Epithelial cell of proximal tubule (primary cell): ENCODE measurements at places on chromosomes 11 and 22. TPM values are rescaled to one million over a fixed set of nuclear protein-coding genes. Genes with fewer than 3 reads are reported as not detected.

Gene C11orf52
- 4.0 and 5.0 TPM in 2 replicates for total RNA-seq

Gene HYOU1
- 115 and 135 TPM in 2 replicates for total RNA-seq

Gene KCNK7
- 0.17 TPM in 1 of 2 replicates, not detected in the other for total RNA-seq

Gene UCP3
- 0.06 and 0.22 TPM in 2 replicates for total RNA-seq

Gene KRTAP5-2
- not detected in 2 replicates for total RNA-seq

Gene FZD4
- total RNA-seq: 3.2 and 4.7 TPM in 2 replicates

Gene PIH1D2
- 0.12 and 0.36 TPM in 2 replicates for total RNA-seq

Gene FLRT1
- total RNA-seq: not detected in 2 replicates

GRCh38 chr11:20112291-20113148 is 47.8 kb downstream of the DBX1 start:
- DNase-seq: peak; percentile 93

DNA sequence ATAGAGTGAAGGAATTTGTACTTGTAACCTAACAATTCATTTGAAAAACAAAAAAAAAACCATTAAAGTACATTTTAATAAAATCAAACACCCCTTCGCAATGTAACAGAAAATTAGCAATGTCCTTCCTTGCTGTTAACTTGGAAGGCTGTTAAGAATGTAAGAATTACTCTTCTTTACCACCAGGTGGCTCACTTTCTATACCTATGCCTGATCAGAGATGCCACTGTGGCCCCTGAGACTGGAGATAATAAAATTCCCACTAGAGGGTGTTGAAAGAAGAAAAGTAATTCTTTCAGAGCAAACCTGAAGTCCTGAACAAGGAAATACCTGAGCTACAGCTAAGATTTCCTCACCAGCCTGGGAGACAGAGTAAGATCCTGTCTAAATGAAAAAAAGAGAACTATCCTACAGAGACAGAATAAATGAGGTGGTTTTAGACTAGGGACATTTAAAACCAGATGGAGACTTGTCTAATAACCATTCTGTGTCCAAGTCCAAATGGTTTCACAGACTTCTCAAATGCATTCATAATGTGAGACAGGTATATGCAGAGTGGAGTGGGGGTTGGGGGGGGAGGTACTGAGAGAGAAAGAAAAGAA is 1089.3 kb downstream of the FAM181B start:
- DNase-seq: peak; percentile 9

DNA sequence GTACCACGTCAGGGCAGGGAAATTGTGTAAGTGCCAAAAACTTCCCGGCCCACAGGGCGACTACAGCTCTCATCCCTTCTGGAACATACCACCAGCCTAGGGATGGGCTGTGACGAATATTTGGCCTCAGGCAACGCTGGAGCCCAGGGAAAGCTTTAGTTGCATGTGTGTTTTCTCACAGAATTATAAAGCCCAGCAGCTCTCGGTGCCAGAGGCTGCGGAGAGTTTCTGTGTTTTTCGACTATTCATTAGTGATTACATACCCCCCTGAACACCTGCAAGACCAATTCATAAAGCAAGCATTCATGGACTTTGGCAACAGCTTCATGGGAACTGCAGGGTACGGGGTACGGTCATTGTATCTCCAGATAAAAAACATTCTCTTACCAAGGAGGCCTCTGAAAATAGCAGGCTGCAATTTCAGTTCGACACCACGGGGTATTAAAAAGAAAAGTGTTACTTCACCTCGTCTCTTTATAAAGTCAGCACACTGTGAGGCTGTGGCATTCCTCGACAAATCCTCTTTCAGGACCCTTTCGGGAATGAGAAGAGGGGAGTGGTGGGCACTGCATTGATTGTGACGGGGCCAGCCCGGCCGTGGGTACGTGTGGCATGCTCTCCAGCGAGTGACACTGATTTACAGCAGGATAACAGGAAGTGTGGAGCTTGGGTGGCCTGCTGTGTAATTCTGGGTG is 243.6 kb upstream of the SORL1-AS1 start:
- no peak for DNase-seq

- no peak for DNase-seq
Measured at GRCh38 chr11:111357150-111358037, 21.7 kb downstream of the POU2AF1 start.

DNA sequence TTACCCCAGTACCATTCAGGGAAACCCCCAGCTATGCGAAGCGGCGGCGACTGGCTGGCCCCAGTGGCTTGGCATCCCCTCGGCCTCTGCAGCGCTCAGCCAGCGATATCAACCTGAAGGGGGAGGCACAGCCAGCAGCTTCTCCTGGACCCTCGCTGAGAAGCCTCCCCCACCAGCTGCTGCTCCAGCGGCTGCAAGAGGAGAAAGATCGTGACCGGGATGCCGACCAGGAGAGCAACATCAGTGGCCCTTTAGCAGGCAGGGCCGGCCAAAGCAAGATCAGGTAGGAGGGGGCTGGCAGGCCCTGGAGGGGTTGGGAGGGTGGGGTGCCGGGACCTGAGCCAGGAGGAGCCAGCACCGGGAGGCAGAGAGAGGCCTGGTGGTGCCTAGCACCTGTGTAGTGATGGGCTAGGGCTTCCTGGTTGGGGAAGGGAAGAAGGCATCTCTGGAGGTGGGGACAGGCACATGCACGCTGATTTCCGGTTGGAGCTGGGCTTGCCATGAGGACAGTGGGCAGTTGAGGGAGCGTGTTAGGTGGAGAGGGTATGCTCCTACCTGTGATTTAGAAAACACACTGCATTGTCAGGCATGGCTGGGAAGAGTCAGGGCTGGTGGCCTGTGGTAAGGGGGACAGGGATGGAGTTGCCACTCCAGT is 22.3 kb downstream of the SHANK3 start:
- no peak for DNase-seq

DNA sequence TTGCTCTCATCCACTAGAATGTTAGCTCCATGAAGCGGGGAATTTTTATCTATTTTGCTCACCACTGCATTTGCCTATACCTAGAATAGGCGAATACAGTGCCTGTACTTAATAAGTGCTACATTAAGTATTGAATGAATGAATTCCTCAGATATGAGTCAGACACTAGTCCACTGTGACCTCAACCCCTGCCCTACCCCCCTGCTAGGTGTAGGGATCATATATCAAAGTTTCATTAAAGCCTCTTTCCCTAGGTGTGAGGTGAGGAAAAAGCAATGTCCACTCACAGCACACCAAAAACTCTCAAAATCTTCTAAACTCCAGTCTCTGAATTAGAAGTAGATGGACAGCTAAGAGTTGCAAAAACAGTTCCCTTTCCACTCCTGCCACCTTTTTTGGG is 9.8 kb upstream of the PSMA1 start:
- DNase-seq: no peak

- DNase-seq: no peak
Measured at GRCh38 chr11:77127235-77127911, 673 bp upstream of the MYO7A start.

GRCh38 chr11:33713151-33713855 is 12.7 kb upstream of the C11orf91 start:
- DNase-seq: no peak

- no peak for DNase-seq
Measured at GRCh38 chr11:83835423-83835822, 549.3 kb upstream of the CCDC90B start.

- DNase-seq: peak; percentile 80
Measured at GRCh38 chr11:86632499-86633269, 39.7 kb downstream of the ME3 start.

- DNase-seq: no peak
Measured at GRCh38 chr11:69361048-69361447, 67.1 kb downstream of the MYEOV start.

DNA sequence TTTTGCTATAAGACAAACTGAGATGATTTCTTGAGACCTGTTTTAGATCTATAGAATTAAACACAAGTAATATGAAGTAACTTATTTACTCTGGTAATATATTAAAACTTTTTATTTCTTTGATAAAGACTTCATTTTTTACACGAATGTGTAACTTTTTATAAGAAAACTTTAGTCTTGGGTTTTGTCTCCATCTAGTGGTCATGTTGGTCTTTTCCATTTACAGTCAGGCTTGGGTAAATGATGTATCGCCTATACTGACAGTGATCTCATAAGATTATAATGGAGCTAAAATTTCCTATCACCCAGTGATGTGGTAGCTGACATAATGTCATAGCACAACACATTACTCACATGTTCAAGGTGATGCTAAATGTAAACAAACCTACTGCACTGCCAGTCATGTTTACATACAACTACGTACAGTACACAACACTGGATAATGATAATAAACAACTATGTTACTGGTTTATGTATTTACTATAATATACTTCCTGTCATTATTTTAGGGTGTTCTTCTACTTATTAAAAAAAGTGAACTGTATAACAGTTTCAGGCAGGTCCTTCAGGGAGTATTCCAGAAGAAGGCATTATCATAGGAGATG is 7.5 kb upstream of the C11orf97 start:
- no peak for DNase-seq

- DNase-seq: no peak
Measured at GRCh38 chr11:111452146-111452545, 60.0 kb downstream of the BTG4 start.
